Prostate gland (tissue), 2 donors: ENCODE measurements at places on chromosomes 4 and X.

- DNase-seq = no peak
These were observed 553.5 kb downstream of the TRAM1L1 start for GRCh38 chr4:116531870-116532269.

DNA sequence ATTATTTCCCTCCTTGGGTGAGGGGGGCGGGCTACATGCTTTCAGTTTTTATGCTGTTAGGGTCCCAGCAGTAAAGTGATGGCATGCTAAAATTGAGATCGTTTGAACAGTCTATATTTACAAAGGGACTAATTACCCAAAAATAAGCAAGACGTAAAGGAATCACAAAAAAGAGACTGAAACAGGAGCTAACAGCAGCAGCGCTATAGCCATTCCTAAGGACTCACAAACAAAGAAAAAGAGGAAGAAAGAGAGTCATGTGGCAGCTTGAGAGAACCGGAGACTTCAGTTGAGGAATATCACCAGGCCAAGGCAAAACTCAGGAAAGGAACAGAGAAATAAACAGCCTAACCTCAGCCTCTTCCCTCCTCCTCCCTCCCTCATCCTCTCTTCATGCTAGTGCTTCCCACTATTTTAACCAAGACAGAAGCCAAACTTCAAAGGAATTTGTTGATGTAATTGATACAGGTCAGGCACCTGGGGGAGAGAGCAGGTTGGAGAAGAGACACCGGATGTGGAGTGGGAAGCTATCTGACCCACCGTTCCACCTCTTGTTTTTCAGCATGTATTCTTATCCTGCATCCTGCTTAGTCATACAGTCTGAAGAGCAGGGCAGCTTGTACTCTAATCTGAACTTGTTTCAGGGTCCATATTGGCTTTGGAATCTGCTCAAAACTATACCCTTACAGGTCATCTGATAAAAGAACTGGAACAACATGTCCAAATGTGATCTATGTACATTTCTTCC lies 383.7 kb downstream of the NAF1 start:
- no peak for DNase-seq

GRCh38 chrX:45134775-45135174 lies 65.9 kb downstream of the DIPK2B start:
- DNase-seq = no peak

GRCh38 chr4:37970702-37971101 lies 10.5 kb downstream of the PTTG2 start:
- DNase-seq = peak; percentile 35

GRCh38 chr4:148441624-148441985 lies 609 bp downstream of the NR3C2 start:
- peak; percentile 5 for DNase-seq

DNA sequence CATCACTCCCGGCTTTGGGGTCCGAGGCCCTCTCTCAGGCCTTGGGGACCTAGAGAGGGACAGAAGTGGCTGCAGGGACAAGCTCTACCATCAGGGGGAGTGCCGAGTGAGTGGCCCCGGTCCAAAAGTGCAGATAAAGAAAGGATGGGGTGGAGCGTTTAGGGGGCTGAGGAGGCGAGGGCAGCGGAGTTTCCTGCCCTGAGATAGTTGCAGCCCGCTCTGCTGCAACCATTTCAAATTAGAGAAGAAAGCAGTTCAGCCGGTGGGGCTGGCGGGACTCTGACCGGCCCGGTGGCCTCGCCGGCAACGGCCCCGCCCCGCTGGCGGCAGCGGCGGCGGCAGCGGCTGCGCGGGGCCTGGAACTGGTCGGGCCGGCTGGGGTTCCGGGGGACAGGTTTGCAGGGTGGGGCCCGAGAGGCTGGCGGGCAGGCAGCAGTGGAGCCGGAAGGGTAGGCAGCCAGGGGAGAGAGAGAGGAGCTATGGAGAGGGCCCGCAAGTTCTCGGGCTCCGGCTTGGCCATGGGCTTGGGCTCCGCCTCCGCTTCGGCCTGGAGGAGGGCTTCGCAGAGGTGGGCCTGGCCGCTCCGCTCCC lies 7.6 kb downstream of the DLG3 start:
- peak; percentile 52 for DNase-seq

DNA sequence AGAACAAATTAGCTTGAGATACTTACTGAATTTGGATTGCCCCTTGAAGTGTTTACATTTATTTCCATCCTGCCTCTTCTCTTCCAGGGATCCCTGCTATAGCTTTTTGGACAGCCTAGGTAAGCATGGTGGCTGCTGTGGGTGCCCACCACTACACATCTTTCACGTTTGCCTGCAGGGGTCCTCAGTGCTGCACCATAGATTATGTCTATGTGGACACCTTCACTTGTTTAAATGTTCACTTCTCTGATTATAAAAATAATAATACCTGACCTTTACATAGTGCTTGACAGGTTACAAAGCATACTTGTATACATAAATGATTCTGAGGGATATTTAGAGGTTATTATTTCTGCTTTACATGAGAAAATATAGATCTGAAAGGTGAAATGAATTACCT lies 67.9 kb upstream of the SLC4A4 start:
- no peak for DNase-seq

DNA sequence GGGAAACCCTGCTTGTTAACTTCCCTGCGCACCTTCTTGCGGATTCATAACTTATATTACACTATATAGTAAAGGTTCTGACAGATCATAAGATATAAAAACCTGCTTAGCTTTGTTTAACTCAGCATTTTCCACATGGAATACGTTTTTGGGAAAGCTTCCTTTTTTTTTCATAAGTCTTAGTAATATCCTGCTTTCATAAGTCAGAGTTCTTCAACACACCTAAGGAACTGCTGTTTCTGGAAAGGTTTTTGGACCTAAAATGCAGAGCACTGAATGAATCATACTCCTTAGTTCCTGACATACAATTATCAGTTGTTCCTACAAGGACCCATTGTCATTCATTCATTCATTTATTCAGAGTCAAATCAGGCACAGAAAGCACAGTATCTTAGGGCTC lies 32.3 kb upstream of the OCIAD2 start:
- no peak for DNase-seq

- no peak for DNase-seq
These were observed 161.6 kb upstream of the GPC4 start for GRCh38 chrX:133576876-133577275.

DNA sequence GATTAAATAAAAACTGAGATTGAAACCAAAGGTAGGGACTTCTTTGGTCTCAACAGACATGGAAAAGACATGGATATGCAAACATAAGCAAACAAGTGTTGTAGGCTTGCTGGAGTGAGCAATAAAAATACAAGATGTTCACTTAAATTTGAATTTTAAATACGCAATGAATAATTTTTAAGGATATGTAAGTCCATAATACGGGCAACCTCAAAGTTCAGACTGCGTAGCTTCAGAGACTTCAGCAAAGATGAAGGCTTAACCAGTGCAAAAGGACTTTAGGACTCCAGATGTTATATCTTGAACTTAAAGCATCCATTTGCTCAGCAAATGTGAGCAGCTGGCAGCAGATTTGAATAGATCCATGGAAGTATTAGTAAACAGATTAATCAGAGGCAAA lies 549.3 kb downstream of the ARAP2 start:
- no peak for DNase-seq

DNA sequence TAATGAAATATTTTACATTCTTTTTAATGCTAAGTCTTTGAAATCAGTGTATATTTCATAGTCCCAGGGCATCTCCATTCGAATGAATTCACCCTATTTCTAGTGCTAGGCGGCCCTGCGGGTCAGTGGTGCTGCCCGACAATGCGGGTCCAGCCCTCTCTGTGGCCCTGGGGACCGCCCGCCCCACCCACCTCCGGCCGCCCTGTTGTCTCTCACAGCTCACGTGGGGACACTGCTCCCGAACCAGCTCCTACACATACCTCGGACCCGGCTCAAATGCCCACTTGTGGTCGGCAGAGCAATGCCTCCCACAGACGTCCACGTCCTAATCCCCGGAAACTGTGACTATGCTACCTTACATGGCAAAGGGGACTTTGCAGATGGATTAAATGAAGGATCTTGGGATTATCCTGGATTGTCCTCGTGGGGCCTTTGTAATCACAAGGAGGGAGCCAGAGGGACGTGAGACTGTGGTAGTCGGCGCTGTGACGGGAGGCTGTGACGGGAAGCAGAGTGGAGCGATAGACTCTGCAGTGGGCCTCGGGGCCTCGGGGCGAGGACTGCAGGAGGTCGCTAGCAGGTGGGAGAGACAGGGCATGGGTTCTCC lies 92.3 kb upstream of the PSAPL1 start:
- DNase-seq = no peak

DNA sequence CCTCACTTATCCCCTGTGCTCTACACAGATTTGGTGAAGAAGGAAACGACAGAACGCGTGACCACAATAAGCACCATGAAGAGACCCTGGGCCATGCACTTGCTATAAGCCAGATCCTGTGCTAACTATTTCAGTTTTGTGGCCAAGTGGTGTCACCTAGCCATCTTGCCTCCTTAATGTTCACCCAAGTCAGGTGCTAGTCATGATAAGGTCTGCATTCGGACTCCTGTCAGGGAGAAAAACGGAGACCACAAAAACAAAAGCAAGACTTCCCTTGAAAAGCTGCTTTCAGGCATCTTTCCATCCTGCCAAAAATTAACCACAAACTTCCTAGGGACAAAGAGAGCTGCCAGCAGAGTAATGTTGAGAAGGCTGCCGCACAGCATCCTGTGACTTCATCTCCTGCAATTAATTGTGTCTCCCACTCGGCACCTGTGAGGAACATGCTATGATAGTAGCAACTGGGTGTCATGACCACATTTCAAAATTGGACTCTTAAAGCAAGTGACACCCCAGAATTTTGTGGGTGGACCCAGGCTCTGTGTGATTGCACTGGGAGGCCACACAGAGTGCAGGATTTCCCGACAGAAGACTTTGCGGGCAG lies 8.8 kb upstream of the IDS start:
- no peak for DNase-seq

DNA sequence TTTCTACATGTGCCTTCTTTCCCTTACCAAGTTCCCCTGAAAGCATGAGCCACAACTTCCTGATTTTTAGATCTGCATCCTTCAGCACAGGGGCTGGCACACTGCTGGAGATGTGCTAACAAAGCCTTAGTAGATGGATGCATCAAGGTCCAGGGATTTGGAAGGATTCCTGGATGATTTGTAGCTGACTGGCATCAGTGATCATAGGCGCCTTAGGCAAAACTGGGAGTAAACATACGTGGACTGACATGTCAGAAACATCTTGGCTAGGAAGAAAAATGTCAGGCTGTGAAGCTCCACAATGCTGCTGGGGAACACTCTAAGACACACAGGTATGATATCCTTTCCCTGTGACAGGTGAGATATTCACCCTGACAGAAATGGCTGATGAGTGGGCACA lies 156.4 kb downstream of the AMELX start:
- DNase-seq = peak; percentile 54
